Stimulated activated CD4-positive, alpha-beta T cell treated with anti-CD3 and anti-CD28 coated beads, TNF-alpha, amount 100 ng/mL, for 1 hour (primary cell): ENCODE measurements at places on chromosomes 5 and 9.

DNA sequence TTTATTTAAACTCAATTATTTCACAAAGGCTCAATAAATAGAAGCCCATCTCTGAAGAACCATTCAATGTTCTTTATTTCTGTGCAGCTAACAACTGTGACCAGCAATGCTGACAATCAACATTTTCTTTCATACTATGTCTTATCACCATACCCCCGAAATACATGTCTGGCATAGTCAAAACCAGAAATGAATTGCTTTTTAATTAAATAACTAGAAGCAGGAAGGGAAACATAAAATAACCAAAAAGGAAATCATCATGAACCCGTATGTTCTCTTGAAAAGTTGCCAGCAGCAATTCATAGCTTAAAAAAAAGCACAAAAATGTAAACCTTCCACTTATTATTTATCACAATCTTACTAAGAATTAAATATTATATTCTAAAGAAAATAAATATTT is 212.4 kb downstream of the TMEM232 start:
- DNase-seq, result no peak

DNA sequence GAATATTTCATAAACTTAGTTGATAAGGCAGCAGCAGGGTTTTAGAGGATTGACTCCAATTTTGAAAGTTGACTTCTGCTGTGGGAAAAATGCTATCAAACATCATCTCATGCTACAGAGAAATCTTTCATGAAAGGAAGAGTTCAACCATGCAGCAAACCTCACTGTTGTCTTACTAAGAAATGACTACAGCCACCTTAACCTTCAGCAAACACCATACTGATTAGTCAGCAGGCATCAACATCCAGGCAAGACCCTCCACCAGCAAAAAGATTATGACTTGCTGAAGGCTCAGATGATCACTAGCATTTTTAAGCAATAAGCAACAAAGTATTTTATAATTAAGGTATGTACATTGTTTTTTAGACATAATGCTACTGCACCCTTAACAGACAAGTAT is 7.6 kb downstream of the TMEM174 start:
- DNase-seq, result no peak

- no peak for DNase-seq
These were observed 155.7 kb downstream of the RMI1 start for GRCh38 chr9:84136119-84136868.

DNA sequence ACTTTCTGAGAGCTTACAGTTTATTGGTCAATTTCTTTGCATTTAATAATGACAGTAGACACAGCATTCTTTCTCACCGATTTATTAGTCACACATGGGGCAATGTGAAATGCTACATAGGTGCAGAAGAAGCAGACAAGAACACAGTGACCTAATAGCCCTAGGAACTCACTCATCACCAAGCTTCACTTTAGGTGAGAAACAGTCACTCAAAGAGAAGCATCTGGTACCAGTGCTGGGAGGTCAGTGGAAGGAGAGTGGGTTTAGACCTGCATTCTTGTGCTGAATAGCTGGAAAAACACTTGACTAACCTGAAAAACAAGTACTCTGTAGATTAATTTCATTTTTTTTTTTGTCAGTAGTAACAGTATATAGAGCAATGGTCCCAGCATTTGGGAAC is 179.6 kb downstream of the GRIA1 start:
- no peak for DNase-seq

DNA sequence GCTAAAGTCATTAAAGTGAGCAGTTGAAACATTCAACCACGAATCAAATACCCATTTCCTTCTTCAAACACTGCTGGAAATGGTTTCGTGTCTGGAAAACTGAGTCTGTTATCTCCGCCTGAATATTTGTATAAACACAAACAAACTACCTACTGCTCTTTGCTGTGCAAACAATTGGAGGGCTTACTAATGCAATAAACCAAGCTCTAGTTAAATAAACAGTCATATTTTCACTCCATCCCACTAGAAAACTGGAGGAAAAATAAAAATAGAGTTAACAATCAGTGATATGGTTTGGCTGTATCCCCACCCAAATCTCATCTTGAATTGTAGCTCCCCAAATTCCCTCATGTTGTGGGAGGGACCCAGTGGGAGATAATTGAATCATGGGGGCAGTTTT is 397.6 kb downstream of the RASEF start:
- no peak for DNase-seq

DNA sequence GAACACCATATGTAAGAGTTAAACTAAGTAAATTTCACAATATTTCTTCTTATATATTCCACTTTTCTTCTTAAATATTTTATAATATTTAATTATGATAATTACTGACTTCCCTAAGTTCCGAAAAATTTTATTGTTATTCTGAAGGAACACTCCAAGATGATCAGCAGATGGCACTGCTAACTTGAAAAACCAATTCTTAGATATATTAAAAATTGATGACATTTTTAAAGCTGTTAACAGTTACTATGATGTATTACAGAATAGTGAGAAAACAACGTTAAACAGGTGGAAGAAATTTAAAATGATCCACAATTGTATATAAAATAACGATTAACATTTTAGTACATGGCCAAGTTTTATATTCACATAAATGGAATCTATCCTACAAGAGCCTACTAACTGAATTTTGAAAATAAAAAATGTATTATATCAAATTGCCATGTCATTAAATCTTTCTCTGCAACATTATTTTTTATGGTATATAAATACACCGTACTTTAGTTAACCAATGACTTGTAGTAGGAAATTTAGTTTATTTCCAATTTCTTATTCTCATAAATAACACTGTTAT is 30.1 kb upstream of the MUSK start:
- no peak for DNase-seq

- DNase-seq, result no peak
These were observed 408.1 kb upstream of the PIK3R1 start for GRCh38 chr5:67807439-67807888.

DNA sequence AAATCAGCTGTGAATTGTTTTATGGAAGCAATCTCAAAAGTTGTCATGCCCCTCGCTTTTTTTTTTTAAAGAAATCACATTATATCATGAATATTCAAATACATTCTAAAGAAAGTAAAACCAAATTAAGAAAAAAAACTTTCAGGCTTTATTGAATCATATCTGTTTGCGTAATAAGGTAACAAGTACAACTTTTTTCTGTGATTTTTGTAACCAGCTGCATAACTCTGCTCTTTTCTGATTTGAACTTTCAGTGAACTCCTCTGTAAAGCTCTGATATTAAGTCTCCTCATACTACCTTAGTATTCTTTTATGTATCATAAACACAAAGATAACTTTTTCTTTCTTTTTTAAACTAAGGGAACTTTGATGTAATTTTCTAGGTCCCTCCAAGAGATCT is 65.3 kb downstream of the CWC27 start:
- no peak for DNase-seq

- no peak for DNase-seq
These were observed 42.6 kb downstream of the LPAR1 start for GRCh38 chr9:110995420-110996340.

DNA sequence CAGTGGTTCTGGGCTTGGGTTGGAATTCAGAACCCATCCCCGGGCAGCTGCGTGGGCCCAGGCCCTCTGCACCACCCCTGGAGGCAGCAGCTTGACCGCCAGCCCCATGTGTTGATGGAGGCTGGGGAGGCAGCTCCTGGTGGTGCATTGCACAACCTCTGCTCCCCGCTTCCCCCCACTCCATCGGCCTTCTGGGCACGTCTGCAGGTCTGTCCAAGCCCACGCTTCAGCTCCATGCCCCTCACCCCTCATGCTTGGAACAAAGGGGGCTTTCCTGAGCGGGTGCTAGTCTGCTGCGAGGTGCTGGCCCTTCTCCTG is 1.4 kb downstream of the NCS1 start:
- DNase-seq, result no peak
